Activated CD8-positive, alpha-beta T cell treated with anti-CD3 and anti-CD28 coated beads for 36 hours (primary cell): ENCODE measurements at places on chromosomes 12 and 14.

DNA sequence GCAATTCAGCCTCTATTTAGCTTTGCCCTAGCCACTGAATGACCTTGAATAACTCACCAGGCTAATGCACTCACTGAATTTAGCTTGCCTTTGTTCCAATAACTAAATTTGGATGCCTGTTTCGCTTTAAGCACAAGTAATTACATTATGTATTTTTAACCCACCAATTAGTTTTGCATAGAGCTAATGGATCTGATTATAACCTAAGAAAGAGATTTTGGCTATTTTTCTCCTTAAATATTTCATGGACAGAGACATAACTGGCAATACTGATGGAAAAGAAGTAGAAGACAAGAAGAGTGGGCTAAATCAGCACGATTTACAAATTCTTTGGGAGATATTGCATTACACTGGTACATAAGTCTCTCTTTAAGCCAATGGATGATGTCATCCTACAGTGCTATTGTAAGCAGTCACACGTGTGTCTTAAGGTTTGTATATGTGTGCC, 85.7 kb downstream of the AKAP6 start:
- no peak for DNase-seq

DNA sequence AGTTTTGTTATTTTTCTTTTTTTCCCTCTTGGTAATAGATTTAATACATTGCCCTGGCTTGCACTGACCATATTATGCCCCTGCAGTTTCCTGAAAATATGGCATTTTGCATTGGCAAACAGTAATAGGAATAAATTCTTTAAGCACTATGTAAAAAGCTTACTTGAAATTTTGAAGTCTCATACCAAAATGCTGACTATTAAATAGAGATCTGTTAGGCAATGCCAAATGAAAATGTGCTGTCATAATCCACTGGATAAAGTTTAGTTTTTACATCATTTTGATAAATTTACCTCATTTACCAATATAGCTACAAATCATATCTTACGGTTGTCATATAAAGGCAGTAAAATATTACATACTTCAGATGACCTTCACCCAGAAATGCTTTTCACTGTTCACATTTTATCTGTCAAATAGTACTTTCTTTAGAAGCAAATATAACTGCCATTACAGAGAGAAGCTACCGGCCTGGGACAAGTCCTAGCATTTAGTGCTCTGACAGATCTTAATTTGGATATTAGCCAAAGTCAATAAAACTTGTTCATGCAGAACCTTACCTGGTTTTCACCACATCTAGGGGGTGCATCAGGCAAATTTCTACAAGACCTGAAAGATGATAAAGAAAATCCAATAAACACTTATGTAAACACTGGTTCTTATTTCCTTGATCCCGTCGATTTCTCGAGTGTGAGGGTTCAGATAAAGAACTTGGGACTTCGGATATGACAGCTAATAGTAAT, 212.9 kb downstream of the PAX9 start:
- no peak for DNase-seq

GRCh38 chr12:119676022-119676421, 8.1 kb downstream of the PRKAB1 start:
- no peak for DNase-seq

- DNase-seq = no peak
These were observed 63.3 kb upstream of the FLRT2 start for GRCh38 chr14:85466678-85467077.

DNA sequence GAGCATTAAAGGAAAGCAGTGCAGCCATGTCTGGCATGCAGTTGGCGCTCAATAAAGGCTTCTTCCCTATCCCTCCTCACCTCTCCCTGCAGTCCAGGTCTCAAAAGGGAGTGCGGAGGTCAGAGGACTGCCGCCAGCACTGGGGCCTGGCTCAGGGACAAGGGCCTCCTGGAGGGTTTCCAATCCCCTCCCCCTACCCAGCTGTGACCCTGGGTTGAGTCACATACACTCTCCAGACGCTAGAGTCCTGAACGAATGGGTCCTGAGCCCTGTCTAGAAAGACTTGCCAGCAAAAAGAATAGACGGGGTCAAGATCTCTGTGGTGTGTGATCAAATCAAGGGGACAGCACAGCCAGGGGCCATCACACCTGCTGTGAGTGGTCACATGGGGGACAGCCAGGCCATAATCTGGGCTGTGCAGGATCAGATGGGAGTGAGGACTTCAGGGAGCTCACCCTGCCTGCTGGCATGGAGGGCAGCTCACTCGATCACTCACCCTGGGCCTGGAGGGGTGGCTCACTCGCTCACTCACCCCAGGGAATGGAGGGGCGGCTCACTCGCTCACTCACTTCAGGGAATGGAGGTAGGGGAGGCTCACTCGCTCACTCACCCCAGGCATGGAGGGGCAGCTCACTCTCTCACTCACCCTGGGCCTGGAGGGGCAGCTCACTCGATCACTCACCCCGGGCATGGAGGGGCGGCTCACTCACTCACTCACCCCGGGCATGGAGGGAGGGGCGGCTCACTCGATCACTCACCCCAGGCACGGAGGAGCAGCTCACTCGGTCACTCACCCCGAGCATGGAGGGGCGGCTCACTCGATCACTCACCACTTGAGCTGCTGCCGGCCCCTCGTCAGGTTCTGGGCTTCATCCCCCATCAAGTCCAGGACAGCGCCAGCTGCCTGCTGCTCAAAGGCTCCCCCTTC, 12.8 kb downstream of the CFAP73 start:
- DNase-seq = no peak

- DNase-seq = no peak
These were observed 47.5 kb downstream of the PPFIBP1 start for GRCh38 chr12:27571463-27571862.

GRCh38 chr14:99596772-99597171, 7.2 kb downstream of the CCDC85C start:
- DNase-seq = no peak

DNA sequence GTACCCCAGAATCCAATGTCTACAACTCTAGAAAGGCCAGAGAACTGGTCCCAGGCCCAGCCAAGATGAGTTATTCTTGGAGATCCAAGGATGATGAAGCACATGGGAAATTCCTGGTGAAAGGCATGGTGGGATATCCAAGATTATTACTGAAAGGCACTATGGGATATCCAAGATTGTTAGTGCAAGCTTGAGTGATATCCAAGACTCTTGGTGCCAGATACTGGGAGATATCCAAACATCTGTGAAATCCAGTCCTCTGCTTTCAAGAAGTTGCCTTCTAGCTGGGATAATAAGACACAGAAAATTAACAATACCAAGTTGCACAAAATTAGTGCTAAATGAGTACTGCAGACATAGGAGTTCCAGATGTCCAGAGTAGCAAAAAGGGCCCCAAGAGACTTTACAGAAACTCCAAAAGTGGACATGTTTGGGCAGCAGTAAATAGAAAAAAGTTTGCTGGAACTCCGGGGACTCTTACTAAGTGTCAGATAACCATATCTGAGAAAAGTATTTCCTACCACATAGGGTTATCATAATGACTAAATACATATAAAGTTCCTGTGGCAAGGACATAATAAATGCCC, 34.6 kb downstream of the PHLDA1 start:
- no peak for DNase-seq

DNA sequence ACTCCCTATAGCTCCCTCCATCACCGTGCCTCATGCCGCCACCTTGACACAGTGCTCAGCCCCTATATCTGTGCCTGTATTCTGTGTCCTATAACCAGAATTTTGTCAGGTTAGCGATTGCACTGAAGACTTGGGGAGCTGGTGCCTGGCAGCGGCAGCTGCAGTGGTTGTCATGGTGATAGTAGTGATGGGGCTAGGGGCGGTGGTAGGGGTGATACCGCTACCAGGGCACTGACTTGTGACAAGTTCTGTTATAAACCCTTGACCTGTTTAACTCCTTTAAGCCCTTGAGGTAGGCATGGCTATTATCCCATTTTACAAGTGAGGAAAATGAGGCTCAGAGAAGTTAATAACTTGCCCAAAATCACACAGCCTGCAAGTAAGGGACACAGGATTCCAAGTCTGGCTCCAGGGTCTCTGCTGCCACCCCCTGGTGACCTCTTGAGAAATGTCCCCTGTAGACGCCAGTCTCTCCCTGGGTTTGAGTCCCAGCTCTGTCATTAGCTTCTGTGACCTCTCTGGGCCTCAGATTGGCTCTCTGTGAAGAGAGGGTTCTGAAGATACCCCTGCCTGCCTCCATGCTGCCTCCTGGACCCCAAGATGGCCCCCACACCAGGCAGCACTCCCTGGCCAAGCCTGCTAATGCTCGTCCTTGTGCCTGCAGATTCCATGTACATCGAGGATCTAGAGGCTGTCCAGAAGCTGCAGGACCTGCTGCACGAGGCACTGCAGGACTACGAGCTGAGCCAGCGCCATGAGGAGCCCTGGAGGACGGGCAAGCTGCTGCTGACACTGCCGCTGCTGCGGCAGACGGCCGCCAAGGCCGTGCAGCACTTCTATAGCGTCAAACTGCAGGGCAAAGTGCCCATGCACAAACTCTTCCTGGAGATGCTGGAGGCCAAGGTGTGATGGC, 121.9 kb downstream of the ESRRB start:
- peak; percentile 11 for DNase-seq

DNA sequence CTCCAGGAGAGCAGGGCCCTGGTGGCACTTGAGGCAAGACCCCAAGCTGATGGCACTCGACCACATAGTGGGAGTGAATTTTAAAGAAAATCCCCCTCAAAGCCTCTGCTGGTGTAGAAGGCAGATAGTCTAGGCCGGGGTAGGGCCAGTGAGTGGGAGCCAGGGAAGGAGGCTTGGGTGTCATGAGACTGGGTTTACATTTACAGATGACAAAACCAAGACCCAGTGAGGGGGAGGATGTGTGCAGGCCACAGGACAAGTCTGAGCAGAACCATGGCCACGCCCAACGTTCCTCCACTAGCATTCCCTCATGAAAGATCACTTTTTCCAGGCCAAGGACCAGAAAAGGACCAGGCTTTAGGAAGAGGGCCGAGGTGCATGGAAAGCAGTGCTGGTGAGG, 42.0 kb downstream of the EVL start:
- DNase-seq = peak; percentile 63

DNA sequence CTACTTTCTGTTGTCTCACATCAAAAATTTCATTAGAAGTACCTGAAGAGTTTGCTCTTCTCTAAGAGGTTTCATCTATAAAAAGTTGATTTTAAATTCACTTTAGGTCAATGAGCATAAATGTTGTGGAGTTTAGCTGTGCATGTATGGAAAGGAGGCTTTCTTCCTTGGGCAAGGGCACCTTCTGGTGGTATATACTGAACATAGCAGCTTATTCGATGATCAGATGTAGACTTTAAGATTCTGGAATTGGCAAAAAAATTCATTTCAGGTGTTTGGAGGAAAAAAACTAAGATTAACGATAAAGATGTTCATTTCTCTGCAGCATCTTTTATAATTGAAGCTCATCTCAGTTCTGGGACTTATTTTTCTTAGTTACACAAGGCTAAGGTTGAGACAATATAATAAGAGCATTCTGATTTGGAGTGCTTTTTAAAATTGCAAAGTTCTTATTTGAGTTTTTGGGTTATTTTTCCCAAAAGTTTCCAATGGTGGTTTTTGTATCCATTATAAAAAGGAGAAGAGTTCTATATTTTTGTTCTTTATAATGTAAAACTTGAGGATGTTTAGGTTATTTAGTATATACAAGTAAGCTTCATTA, 46.8 kb downstream of the TMEM117 start:
- peak; percentile 45 for DNase-seq

GRCh38 chr12:177336-177979, 36.5 kb downstream of the SLC6A12 start:
- no peak for DNase-seq

DNA sequence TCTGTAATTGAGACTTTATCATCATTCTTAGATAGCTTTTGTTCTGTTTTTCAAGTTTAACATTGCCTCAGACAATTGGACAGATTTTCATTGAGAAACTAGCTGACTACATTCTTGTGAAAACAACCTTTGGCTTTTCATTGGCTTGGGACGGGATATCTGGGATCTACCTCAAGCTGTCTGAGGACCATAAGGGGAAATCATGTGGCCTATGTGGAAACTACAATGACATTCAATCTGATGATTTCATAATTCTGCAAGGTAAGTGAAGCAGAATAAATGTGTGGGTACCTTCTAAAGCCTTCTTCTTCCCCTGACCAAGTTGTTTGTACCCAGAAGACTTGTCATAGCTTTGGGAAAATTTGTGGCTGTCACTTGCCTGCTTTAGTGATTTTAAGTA, 133.5 kb downstream of the OTOGL start:
- DNase-seq = no peak

DNA sequence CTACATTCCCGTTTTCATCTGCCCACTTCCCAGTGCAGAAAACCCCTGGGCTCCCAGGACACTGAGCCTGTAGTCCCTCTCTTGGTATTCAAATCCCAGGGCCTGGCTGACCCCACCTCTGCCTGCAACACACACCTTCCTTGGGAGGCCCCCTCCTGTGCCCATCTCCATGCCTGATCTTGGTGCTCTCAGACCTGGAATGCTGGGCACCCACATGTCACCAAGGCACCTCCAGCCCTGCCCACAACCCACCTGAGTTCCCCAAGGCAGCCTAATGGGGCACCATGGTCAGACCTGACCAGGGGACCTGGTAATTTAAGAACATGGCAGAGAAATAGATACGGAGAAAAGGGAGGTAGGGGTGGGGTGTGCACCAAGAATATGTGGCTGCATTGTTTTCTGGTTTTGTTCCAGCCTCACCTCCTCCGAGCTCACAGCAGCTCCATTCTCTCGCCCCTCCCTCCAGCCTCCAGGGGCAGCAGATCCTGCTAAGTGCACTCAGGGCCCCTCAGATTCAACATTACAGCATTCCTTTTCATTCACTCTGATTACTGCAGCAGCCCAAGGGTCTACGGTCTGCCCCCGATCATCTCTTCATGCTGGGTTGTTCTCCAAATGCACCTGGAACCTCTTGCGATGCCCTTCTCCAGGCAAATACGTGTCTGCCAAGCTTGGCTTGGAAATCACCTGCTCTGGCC, 9.2 kb upstream of the HSP90AA1 start:
- peak; percentile 17 for DNase-seq

- no peak for DNase-seq
These were observed 8.9 kb downstream of the MSRB3 start for GRCh38 chr12:65287426-65287825.

- DNase-seq = no peak
These were observed 353.6 kb downstream of the TMEM121 start for GRCh38 chr14:105879867-105880561.

DNA sequence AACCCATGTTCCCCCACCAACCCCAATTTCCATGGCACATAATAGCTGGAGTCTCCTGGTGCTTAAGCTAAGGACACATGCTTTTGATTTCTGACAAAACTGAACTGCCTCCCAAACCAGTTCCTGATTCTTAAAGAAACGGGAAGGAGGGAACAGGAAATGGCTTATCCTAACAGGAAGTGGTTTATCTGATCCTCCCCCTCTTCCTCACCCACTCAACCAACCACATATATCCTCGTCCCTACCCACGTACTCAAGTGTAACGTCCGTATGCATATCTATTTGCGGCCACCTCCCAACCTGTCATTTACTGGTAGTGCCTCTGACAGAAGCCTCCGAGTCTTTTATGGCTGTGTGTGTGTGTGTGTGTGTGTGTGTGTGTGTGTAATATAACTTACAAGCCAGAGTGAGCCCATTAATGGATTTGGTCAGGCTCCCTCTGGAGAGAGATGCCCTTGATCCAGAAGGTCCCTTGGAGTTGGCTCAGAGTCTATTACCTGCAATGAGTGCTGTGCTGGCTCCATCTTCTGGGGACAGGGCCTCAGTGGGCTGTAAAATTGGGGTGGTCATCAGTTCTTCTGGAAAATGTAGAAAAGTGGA, 7.7 kb downstream of the DAZAP2 start:
- peak; percentile 60 for DNase-seq
